ENCODE measurements at places on chromosomes 1 and 21. TPM values are rescaled to one million over a fixed set of nuclear protein-coding genes. Genes with fewer than 3 reads are reported as not detected.

GPR61 gene
- total RNA-seq = not detected

ADPRS gene
- 116 TPM for total RNA-seq

- peak; percentile 82 for DNase-seq
Measured at GRCh38 chr1:27959792-27960603, at the start of gene XKR8. XKR8 (plus strand) TSS chr1:27959973; CDS start chr1:27960070, 97 bp downstream.

DNA sequence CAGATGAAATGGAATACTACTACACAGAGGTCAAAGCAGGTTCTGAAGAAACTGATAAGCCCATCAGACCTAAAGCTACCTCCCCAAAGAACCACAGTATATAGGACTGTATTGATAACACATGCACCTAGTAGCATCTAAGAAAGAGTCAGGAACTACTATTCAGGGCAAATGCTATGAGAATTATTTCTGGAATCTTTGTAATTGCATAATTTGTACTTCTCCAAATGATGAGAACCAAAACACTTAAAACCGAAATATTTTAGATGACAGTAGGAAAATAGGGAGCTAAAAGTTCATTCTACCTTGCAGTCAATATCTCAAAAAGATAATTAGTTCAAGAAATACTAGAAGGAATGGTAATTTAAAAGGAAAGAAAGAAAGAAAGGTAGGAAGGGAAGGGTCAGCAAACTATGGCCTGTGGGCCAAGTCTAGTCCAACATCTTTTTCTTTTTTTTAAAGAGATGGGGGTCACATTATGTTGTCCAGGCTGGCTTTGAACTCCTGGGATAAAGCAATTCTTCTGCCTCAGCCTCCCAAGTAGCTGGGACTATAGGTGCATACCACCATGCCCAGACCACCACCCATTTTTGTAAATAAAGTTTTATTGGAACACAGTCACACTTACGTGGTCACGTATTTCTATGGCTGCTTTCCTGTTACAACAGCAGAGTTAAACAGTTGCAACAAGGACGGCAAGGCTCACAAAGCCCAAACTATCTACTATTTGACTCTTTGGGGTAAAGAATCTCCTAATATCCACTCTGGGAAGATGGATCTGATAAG lies 24.0 kb downstream of the EGLN1 start:
- DNase-seq = no peak

FAM3B gene
- 2.8 TPM for total RNA-seq

GRCh38 chr1:156619582-156619955 lies 354 bp downstream of the HAPLN2 start:
- DNase-seq = no peak

- peak; percentile 28 for DNase-seq
Measured at GRCh38 chr21:36202726-36203602, 46.3 kb downstream of the DOP1B start.

BARHL2 gene
- not detected for total RNA-seq

U2AF1 gene
- total RNA-seq = 43.1 TPM

GRCh38 chr21:41758550-41758949 lies 8.3 kb downstream of the RIPK4 start:
- peak; percentile 86 for DNase-seq

AMPD1 gene
- total RNA-seq = not detected

- no peak for DNase-seq
Measured at GRCh38 chr1:172380441-172381244, 39.8 kb upstream of the C1orf105 start.

UBE2G2 gene
- 90.1 TPM for total RNA-seq

CHODL gene
- not detected for total RNA-seq

All from Daoy (cell line).